ENCODE measurements at places on chromosomes 2 and 18.

- no peaks in the 10 kb centered on the region for H3K36me3 ChIP-seq
- H3K27ac ChIP-seq = no peak overlapping the region
- peak; percentile 94 for DNase-seq
- H3K4me1 ChIP-seq = no peaks in the 10 kb centered on the region
These were observed 14.2 kb upstream of the SFXN5 start for GRCh38 chr2:73085691-73086090.

- no peaks in the 10 kb centered on the region for H3K27me3 ChIP-seq
- no peaks in the 10 kb centered on the region for H3K36me3 ChIP-seq
- no peaks in the 10 kb centered on the region for H3K4me1 ChIP-seq
- no peak for DNase-seq
- H3K27ac ChIP-seq = no peak overlapping the region
- no peak overlapping the region for H3K4me3 ChIP-seq
These were observed 64.4 kb downstream of the KLHL29 start for GRCh38 chr2:23449413-23449812.

- DNase-seq = no peak
- no peaks in the 10 kb centered on the region for H3K27me3 ChIP-seq
- no peak overlapping the region for H3K4me3 ChIP-seq
- H3K36me3 ChIP-seq = no peaks in the 10 kb centered on the region
These were observed 200.9 kb upstream of the RAB6C start for GRCh38 chr2:129778584-129778877.

- no peaks in the 10 kb centered on the region for H3K27me3 ChIP-seq
- H3K4me1 ChIP-seq = no peaks in the 10 kb centered on the region
- H3K36me3 ChIP-seq = no peaks in the 10 kb centered on the region
- no peak for DNase-seq
- no peak overlapping the region for H3K4me3 ChIP-seq
These were observed 501.6 kb upstream of the MYT1L start for GRCh38 chr2:2832657-2833056.

- H3K4me1 ChIP-seq = no peaks in the 10 kb centered on the region
- DNase-seq = no peak
- H3K4me3 ChIP-seq = no peak overlapping the region
- no peak overlapping the region for H3K27ac ChIP-seq
- no peaks in the 10 kb centered on the region for H3K27me3 ChIP-seq
- H3K36me3 ChIP-seq = no peaks in the 10 kb centered on the region
These were observed 104.7 kb downstream of the THADA start for GRCh38 chr2:43491065-43491639.

DNA sequence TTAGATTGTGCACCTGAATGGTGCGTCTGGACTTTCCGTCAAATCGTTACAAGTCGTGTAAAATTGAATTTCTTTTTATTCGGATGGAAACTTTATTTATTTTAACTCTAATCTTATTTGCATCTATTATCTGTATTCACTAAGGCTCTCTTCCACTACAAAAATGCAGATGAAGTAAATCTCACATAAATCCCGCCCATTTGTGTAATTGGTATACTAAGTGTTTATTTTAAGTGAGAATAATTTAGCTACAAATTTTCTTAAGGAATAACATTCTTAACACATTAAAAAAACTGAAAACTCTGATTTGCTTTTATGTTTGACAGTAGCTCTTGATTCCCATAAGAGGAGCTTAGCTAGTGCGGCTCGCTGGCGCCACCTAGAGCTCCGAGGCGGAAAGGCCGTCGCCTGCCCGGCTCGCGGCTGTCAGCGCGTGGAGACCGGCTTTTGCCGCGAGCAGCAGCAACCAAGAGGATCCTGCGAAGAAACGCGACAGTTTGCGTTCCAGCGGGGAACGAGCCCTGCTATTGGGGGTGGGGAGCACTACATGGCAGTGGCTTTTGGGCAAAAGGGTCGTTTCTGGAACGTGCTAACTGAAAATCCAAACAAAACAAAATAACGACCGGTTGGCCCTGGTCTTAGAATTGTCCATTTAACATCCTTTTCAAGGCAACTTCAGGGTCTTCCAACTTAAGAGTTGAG lies 6.7 kb downstream of the SP9 start:
- peaks cover 14% of the 10 kb centered on the region for H3K4me1 ChIP-seq
- DNase-seq = peak; percentile 85
- no peaks in the 10 kb centered on the region for H3K36me3 ChIP-seq
- H3K27ac ChIP-seq = no peak overlapping the region

- no peaks in the 10 kb centered on the region for H3K27me3 ChIP-seq
- no peak overlapping the region for H3K4me3 ChIP-seq
- no peaks in the 10 kb centered on the region for H3K36me3 ChIP-seq
- H3K4me1 ChIP-seq = no peaks in the 10 kb centered on the region
- no peak overlapping the region for H3K27ac ChIP-seq
- peak; percentile 0 for DNase-seq
These were observed 145.9 kb downstream of the RTP5 start for GRCh38 chr2:242015108-242016065.

GRCh38 chr2:54906716-54907115 lies 143.5 kb downstream of the RTN4 start:
- H3K27ac ChIP-seq = no peak overlapping the region
- H3K4me3 ChIP-seq = no peak overlapping the region

DNA sequence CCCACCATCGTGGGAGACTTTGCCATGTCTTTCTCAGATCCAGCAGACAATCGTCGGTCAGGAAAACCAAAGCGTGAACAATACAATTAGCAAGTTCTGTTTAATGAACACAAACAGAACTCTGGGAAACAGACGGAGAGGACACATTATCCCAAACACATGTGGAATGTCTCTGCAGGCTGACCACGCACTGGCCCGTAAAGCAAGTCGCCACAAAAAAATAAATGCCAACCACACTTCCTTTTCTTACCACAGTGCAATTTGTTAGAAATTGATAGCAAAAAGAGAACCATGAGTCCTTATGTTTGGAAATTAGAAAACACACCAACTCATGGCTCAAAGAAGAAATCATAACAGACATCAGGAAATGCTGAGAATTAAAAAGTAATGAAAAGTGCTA lies 210.9 kb downstream of the TWIST2 start:
- H3K36me3 ChIP-seq = no peaks in the 10 kb centered on the region
- no peak overlapping the region for H3K4me3 ChIP-seq
- no peaks in the 10 kb centered on the region for H3K4me1 ChIP-seq
- H3K27ac ChIP-seq = no peak overlapping the region

GRCh38 chr2:143730953-143731260 lies 601.7 kb downstream of the ARHGAP15 start:
- no peaks in the 10 kb centered on the region for H3K27me3 ChIP-seq
- no peak overlapping the region for H3K4me3 ChIP-seq
- no peak for DNase-seq
- H3K4me1 ChIP-seq = no peaks in the 10 kb centered on the region

Measured in pancreas (tissue), 10 donors.